Right ventricle myocardium inferior (tissue), 1 donor: ENCODE measurements at places on chromosomes 13 and 19. TPM values are rescaled to one million over a fixed set of nuclear protein-coding genes. Genes with fewer than 3 reads are reported as not detected.

Gene SIGLEC6
- 0.24 TPM for total RNA-seq

Gene TEX101
- total RNA-seq = not detected

Gene SPRYD7
- 11.4 TPM for total RNA-seq

Gene FXYD3
- 2.3 TPM for total RNA-seq

Gene AMER2
- not detected for total RNA-seq

Gene RGS9BP
- 12.5 TPM for total RNA-seq
